ENCODE measurements at places on chromosomes 11 and 22.

DNA sequence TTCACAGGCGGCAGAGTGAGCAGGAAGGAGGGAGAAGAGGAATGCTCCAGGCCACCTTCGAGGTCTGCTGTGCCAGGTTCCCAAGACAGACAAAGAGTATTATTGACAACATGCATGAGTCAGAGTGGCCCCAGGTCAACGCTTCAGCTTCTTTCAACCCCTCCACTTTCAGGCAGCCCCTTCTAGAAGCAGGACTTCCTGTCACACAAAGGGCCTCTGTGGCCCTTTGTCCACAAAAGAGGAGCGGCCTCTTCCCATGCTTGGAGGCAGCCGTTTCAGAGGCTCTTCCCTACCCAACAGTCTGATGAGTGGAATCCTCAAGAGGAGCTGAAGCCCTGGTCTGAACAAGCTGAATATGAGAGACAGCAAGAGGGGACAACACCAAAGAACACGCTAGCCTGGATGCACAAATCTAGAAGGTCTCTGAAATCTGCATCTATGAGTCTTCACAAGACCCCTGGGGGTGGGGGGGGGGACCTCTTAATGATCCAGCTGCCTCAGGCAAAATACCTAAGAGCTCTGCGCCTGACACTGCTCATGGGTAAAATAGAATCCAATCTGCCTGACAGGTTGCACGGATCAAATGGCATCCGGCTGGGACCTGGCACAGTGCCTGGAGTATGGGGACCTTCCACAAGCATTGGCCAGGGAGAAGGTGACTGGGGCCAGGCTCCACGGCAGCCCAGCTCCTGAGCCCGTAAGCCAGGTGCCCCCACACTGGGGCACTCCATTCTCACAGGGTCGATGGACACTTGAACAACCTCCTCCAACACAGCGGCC is 67.5 kb downstream of the PACSIN2 start:
- no peak for DNase-seq

- DNase-seq: no peak
Observed at GRCh38 chr11:64990222-64990923, 6.4 kb downstream of the BATF2 start.

DNA sequence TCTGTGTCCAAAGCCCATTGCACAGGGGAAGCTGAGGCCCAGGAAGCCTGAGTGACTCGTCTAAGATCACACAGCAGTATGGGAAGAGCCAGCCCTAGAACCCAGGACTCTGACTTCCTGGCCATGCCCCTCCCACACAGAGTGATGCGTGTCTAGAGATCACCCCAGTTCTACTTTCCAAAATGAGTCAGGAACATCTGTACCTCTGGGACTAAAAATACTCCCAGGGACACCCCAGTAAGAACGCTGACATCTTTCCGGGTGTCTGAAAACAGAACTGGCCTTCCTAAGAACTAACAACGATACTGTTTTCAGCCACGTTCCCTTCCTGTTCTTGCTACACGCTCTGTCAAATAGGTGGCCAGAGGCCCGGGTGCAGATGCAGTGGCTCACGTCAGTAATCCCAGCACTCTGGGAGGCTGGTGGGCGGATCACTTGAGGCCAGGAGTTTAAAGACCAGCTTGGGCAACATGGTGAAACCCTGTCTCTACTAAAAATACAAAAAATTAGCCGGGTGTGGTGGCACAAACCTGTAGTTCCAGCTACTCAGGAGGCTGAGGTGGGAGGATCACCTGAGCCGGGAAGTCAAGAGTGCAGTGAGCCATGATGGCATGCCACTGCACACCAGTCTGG is 21.7 kb upstream of the PDGFB start:
- no peak for DNase-seq

GRCh38 chr11:5891216-5891800 is 1.7 kb upstream of the OR52E5 start:
- no peak for DNase-seq

DNA sequence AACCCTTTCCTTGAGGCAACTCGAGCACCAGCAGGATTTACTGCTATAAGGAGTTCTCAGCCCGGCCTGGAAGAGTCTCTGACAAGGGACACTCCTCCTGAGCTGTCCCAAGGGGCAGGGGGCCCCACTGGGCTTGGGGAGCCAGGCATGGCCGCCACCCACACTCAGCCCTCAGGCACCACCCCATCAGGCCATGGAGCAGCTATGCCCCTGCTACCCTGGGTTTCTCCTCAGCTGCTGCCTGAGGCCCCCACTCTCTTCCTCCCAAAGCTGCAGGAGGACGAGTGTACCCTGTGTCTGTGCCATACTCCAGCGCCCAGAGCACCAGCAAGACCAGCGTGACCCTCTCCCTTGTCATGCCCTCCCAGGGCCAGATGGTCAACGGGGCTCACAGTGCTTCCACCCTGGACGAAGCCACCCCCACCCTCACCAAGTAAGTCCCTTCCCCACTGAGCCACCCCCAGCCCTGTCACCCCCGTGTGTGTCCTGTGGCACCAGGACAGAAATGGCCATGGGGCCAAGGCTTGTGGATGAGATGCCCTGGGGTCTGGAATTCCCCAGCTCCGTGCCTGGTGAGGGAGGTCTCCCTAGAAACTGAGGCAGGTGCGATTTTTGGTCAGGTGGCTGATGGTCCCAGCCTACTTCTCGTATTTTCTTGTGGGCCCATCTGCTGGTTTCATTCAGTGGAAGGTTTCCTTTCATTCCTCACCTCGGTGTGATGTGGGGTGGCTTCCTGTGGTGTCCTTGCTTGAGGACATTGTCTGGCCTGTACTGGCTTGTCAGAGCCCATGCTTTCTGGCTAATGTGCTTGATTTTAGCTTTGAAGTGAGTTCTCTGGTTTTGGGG is 28.4 kb downstream of the TAB1 start:
- DNase-seq: no peak

DNA sequence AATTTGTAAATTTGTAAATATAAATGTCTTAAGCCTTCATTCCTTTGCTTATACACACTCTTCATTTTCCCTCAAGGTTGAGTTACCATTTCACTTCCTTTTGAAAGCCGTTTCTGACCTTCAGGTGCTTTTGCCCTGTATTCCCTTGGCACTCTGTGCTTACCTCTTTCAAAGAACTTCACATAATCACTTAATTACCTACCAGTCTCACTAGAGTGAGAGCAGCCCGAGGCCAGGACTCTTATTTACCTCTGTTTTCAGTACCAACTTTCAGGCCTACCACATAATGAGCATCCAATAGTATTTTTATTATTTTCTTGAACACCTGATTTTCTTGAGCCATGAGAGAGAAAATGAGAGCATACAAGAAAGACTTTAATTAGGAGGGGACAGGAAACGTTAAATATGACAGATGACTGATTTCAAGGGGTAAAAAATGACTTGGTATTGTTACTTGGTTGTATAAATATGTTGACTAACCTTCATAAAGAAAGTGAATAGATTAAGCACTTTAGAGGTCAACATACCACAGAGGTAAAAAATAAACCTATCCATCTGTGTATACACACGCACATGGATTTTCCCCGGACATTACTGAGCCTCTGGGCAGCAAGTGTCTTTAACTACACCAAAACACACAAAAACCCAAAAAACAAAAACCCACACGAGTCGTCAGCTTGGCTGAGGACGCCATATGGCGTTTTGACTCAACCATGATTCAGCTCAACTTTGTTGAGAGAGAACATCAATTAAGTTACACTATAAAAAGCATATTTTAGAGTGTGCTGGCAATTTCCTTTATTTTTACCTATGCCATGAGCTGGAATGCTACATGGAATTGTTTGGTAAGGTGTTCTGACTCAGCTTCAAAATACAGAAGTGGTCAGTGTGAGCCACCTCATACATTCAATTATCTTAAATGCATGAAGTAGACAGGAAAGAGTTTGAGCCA is 7.6 kb downstream of the ATXN10 start:
- no peak for DNase-seq

- no peak for DNase-seq
Observed at GRCh38 chr11:23797624-23798419, 699.0 kb upstream of the LUZP2 start.

GRCh38 chr11:110303414-110303826 is 7.0 kb upstream of the RDX start:
- DNase-seq: no peak

- DNase-seq: no peak
Observed at GRCh38 chr22:32309585-32310251, 47.9 kb upstream of the RFPL3 start.

- peak; percentile 54 for DNase-seq
Observed at GRCh38 chr11:123061403-123062157, at the start of gene HSPA8. Gene HSPA8 (minus strand): TSS chr11:123062136. CDS start chr11:123061324, 812 bp downstream.

DNA sequence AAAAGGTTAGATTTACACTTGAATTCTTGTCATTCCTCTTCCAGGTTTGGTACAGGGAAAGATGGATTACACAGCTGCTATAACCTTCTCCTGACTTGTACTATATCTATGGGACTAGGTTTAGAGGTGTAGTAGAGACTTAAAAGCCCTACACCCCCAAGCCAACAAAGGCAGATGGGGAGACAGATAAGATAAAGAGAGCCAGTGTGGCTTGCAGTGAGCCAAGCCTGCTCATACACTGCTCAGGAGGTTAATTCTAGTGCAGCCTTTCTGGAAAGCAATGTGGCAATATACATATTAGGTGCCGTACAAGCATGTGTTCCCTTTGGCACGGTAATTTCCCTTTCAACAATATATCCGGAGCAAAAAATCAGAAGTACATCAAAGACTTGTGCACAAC is 10.8 kb downstream of the SIK3 start:
- DNase-seq: no peak

GRCh38 chr22:27352426-27352825 is 449.1 kb downstream of the MN1 start:
- no peak for DNase-seq

DNA sequence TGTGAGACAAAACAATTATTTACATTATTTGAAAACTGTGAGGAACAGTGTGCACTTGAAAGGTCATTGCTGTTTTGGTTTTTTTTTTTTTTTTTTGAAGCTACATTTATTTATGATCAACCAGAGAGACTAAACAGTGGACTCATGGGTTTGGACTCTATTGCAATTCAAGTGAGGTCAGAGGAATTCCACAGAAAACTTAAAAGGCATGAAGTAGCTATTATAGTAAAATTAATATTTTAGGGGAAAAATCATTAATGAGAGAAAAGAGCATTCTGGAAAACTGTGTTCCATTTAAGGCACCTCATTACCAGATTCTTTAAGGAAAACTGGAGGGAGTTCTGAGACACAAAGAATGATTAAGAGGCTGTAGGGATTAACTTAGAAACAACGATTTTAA is 102.8 kb downstream of the WNT11 start:
- no peak for DNase-seq

DNA sequence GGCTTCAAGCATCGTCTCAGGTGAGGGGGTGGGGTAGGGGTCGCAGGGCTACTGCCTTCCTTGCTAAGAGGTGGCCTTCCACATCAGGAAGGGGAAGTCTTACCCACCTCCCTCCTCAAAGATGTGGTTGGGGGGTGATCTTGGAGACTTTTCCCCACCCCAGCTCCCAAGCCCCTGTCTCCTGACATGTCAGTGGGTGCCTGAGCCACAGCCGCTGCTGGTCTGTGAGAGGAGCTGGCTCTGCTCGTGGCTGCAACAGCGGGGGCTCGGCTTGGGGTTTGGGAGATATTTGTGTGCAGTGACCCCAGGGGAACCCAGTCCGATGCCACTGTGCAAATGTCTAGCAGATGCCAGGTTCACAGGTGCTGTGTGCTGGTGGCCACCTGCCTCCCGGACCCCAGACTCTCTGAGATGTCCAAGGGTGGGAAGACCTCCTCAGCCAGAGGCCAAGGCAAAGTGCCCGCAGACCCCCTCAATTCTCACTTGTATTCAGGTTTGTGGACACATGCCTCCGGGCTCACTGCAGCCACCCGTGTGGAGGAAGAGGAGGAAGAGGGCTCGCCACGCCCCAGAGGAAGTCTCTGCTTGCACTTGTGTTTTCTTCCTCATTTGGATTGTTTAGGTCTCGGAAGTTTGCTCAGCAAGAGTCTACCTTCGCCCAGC is 1.9 kb downstream of the KCNQ1 start:
- DNase-seq: no peak

DNA sequence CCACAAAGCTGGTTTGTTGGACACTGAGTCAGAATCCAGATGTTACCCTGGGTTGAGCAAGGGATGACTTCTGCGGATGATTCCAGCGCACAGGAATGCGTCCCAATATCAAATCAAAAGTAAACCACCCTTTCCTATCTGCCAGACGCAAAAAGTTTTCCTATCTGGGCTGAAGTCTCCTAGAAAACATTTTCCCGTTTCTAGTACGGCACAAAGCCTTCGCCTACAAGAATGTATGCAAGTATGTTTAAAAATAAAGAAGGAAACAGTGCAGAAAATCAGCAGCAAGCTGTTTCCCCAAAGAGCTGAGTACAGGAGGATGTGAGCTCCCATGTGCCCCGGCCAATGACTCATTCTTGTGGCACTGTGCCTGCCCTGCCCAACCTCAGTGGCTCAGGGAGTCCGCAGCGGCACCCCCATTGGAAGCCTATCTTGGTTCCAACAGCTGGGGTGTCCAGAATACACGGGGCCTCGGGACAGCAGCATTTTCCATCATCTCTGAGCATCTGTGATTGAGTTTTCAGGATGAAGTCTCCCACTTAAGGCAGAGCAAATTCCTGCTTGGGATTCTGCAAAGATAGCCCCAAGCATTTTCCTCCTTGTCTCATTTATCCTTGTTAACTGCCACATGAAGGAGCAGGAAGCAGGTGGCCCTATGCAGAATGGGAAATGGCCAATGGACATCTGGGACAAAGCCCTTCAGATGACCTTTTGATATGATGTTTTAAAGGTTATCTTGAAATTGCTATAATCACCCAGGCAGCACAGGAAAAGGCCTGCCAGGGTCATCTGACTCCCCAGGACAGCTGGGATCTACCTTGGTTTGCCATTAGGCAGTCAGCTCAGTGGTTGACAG is 17.5 kb downstream of the KCNJ5 start:
- no peak for DNase-seq

- DNase-seq: peak; percentile 89
Observed at GRCh38 chr11:65988791-65989592, 13.0 kb downstream of the EIF1AD start.

GRCh38 chr11:73565804-73566203 is 32.1 kb downstream of the FAM168A start:
- no peak for DNase-seq

DNA sequence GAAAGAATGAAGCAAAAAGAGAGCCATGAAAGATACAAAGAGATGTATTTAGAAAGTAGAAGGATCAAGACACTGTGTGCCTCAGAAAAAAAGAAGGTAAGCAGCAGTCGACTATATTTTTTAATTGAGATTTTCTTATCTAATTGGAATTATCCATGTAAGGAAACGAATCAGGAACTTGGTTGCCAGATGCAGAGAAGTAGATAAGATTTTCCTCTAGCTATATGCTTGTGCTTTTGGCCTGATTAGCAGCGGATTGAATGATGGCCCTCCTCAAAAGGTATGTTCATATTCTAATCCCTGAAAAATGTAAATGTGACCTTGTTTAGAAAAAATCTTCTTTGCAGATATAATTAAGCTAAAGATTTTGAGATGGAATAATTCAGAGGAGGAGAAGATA is 43.9 kb upstream of the CARD18 start:
- no peak for DNase-seq

GRCh38 chr11:69241075-69241740 is 52.7 kb upstream of the MYEOV start:
- no peak for DNase-seq

DNA sequence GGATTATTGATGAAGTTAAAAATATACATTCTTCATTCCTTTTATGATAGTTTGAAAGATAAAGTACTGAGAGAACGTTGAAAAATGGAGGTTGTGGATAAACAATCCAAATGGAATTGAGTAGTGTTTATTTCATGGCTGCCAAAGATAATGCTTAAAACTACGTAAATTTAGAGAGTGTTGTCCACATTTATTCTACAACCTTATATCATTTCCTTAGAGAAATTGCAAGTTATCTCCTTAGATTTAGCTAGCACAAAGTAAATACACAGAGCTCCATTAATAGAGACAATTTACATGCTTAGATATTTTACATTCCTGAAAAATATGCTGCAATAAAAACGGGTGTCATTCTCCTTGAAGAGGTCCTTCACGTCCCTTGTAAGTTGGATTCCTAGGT is 146.5 kb upstream of the CCDC179 start:
- DNase-seq: no peak

Measured in activated T-cell treated with anti-CD3 and anti-CD28 coated beads, Interleukin-2, amount 50 U/mL, for 4 hours (primary cell).